ENCODE measurements at places on chromosomes 11 and 22.

DNA sequence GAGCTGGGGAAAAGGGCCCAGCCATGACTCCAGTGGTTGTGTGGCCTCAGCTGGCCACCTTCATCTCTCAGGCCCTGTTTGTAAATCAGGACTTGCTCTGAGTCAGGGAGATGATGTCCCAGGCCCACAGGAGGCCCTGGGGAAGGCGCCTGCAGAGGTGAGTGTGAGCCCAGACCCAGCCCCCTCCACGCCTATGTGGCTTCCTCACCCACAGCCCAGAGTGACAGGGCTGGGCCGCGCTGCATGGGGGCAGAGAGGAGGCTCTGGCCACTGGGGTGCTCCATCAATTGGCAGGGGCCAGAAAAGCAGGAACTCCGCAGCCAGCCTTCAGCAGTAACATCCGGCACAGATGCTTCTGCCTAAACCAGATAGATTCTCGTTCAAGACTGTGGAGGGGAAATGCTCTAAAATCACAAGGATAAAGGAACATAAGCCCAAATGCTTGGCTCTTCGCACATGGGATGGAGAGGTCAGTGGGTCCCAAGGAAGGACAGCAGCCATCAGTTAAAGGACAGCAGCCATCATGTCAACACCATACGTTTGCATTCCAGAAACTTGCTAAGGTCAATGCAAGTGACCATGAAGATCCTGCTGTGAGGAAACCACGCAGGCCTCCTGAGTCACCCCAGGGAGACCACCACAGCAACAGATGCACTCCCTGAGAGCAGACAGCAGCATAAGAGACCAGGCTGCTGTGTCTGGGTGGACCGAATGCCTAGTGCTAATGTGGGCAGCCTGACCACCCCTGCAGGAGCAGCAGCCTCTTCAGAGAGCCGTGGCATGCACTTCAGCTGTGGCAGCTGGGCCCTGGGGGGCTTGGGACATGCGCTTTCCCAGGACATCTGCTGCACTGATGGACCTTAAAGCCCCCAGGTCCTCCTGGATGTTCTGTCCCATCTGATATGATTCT lies 28.3 kb downstream of the OSBPL5 start:
- DNase-seq: no peak

DNA sequence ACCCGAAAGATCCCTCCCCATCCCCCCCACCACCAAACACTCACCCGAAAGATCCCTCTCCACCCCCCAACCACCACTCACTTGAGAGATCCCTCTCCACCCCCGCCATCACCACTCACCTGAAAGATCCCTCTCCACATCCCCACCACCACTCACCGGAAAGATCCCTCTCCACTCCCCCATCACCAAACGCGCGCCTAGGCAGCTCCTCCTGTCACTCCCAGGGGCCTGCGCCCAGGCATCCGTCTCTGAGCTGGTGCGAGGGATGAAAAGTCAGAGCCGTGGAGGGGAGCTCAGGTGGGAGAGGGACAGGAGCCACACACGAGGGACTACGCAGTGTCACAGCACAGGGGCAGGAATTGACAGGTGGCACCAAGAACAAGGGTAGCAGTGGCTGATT lies 11.5 kb downstream of the KIAA0930 start:
- DNase-seq: no peak

DNA sequence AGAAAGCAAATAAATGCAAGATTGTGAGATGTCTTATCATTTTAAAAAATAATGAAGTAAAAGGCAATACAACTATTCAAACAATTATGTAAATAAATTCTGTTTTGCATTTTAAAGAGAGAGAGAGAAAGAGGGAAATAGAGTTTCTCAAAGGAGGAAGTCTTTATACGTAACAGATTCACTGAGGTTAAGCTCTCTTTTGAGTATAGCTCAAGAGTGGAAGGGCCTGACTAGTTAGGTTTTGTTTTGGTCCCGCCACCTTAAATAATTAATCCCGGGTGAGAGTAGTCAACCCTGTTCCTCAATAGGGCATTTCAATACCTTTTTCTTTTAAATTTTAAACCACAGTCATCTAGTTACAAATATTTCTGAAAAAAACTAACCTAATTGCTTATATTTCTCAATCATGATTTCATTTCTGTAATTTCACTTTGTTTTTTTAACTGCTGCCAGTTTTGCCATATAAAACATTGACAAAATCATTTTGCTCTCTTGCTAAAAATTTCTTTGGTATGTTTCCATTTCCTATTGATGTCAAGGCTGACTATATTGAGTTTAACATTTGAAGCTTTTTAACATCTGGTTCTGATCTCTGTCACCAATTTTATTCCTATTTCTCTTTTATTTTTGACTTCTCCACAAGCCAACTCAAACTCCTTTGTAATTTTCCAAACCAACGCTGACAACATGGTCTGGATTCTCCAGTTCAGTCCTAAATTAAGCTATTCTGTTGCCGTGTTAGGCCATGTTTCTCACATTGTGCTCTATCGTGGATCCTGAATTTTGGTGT lies 10.3 kb downstream of the OR10D3 start:
- no peak for DNase-seq

GRCh38 chr11:3817181-3817800 lies 8.9 kb downstream of the PGAP2 start:
- DNase-seq: no peak

- DNase-seq: no peak
Measured at GRCh38 chr11:71338801-71339395, 86.5 kb upstream of the SHANK2 start.

DNA sequence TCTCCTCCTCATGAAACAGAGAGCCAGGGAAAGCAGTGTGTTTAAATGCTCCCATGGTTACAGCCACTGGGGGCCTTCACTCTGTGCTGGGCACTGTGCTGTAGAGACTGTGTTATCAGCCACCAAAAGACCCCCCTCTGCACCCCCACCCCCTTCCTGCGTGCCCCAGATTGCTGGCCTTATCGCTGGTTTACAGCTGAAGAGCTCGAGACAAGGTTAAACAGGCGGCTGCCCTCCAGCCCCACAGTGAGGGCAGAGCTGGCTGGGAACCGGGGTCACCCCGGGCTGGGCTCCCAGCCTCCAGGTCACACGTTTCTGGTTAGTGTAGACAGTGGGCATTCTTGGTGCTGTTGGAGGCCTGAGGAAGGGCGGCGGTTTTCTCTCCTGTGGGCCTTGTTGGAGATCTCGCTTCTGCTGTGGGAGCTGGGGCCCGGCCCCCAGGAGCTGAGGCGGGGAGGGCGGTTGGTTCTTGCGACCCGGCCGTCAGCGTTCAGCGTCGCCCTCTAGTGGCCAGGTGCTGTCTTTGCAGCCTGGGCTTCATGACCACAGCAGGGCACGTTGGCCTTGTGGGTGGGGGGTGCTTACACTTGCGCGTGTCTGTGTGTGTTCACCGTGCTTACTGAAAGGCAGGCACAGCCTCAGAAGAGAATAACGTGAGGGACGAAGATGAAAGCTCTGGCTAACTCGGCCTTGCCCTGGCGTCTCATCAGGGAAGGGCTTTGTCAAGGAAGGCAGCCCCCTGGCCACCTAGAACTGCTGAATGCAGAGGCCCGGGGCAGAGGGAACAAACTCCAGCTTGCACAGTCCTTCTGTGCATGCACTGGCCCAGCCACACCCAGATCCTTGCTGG lies 40.8 kb downstream of the TBC1D22A start:
- no peak for DNase-seq

GRCh38 chr11:134751766-134752165 lies 339.7 kb upstream of the B3GAT1 start:
- DNase-seq: no peak

GRCh38 chr11:116869610-116870009 lies 32.2 kb upstream of the APOA1 start:
- no peak for DNase-seq

GRCh38 chr11:102436561-102436960 lies 16.0 kb downstream of the TMEM123 start:
- DNase-seq: no peak

Data from HS-27A (cell line).